Activated gamma-delta T cell (primary cell): ENCODE measurements at places on chromosomes 3 and 15.

DNA sequence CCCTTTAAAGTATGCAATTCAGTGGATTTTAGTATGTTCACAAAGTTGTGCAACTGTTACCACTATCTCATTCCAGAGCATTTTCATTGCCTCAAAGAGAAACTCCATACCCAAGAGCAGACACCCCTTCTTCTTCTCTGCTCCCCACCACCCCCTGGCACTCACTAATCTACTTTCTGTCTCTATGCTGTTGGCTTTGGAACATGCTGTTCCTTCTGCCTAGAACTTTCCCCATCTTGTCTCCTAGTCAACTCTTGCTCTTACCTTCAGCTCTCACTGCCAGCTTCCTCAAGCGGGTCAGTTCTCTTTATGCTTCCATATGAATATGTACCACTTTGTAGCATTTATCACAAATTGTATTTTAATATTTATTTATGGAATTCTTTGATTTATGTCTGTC lies 50.1 kb downstream of the TYRO3 start:
- DNase-seq: no peak

- DNase-seq: no peak
Measured at GRCh38 chr15:73522011-73522410, 79.0 kb downstream of the REC114 start.

GRCh38 chr3:47339951-47340350 lies 40.9 kb upstream of the PTPN23 start:
- DNase-seq: no peak

GRCh38 chr3:29853841-29854397 lies 573.0 kb downstream of the RBMS3 start:
- no peak for DNase-seq

GRCh38 chr3:112331851-112332250 lies 1.1 kb upstream of the CD200 start:
- no peak for DNase-seq

DNA sequence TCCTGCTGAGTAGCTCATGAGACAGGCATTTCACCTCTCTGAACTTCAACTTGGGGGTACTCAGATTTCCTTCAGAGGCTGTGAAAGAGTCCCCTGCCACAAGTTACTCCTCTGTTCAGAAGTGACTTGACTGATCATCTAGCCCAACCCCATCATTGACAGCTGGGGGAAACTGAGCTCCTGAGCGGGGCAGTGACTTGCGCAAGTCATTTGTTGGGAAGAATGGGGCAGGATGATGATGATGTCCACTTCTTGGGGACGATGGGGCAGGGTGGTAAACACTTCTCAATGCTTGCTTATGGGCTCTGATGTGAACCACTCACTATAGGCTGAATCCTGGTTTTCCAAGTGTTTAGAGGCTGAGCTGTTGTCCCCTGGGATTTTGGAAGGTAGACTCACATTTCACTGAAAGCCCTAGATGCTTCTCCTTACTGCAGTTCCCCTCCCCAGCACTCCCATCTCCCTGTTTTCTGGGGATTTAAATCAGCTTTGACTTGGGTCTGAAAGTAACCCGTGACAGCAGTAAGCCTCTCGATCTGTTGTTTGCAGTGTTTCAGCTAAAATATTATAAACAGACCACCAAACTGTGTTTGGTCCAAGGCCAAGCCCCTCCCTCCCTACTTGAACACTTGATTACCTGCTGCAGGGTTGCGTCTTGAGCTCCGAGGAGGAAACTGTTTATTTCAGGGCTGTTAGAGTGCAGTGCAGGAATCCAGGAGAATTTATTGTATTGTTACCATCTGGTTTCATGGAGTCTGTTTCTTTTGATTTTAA lies 25.1 kb downstream of the SMAD3 start:
- DNase-seq: no peak
